ENCODE measurements at places on chromosomes 12 and 14.
A peak's percentile ranks its signal among the peaks of the same experiment; 100 is the strongest.

- peak within 1 kb of the TSS; percentile 95 for H3K4me3 ChIP-seq
- H3K27ac ChIP-seq, result peak within 1 kb of the TSS; percentile 99
- no peaks in the 10 kb centered on the region for H3K27me3 ChIP-seq
- H3K4me1 ChIP-seq, result peaks cover 26% of the 10 kb centered on the region
These were observed at the start of gene CREBL2 for GRCh38 chr12:12611512-12612306. Gene CREBL2, plus strand, starts transcription at chr12:12611876. Its CDS starts 297 bp downstream, at chr12:12612173.

DNA sequence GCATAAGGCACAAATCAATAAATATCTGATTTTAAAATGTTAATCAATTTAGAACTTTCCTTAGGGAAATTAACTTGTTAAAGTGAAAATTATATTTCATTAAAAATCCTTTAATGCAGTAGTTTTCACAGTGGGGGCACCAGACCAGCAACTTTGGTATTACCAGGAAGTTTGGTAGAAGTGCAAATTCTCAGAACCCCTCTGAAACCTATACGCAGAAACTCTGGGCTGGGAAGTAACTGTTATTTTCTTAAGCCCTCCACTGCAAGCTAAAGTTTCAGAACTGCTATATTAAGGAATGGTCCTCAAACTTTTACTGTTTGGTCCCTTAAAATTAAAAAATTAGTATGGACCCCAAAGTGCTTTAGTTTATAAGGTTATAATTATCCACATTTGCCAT, 35.7 kb downstream of the GNPTAB start:
- H3K27me3 ChIP-seq, result no peaks in the 10 kb centered on the region
- H3K36me3 ChIP-seq, result peaks cover 12% of the 10 kb centered on the region
- no peak for DNase-seq
- peaks cover 61% of the 10 kb centered on the region for H3K4me1 ChIP-seq
- H3K27ac ChIP-seq, result no peak overlapping the region

DNA sequence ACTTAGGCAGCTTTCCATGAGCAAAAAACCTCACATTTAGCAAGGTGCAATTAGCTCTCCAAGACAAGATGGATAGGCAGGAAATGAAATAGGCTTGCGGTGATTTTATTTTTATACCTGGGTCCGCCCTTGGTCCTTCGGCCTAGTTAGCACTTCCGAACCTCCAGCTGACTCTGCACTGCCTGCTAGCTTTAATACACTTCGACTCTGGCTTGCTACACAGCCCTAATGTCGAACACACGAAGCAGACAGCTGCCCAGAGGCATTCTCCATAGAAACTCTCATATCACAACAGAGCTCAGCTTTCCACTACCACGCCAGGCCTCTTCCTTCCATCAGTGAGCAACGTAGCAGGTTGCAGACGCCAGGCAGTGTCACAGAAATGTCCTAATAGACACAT, 688.0 kb downstream of the VRK1 start:
- no peaks in the 10 kb centered on the region for H3K27me3 ChIP-seq
- no peaks in the 10 kb centered on the region for H3K36me3 ChIP-seq
- peaks cover 20% of the 10 kb centered on the region for H3K4me1 ChIP-seq
- peak overlapping the region; percentile 33 for H3K27ac ChIP-seq

DNA sequence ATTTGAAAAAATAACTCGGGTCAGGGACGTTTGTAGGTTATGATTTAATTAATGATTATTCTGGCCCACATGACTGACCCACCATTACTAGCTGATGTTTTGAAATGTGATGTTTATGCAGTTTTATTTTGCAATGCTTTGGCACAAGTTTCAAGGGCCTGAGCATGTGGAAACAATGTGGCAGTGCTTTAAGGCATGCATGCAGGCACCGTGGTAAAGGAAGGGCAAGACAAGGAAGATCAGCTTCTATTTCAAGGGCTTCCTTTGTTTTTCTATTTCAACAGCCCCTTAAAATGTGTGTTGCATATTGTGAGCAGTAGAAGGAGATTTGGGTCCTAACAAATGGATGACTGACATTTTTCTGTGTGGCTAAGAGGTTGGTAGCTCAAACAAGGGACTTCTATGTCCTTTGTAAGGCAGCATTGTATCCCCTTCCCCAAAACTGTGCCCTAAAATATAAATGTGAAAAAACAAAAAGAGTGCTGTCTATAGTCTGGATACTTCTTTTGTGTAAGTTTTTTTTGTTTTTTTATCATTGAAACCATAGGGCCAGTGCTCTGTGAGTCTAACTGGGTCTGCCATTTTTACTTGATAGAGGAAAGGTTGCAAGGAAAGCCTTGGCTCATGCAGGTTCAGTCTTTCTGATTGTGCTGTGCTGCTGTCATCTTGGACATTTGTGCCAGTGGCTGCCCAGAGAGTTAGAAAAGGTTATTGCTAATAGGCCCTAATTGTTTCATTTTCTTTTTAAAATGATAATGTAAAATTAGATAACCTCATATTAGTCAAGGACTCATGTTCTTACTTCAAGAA, 103.5 kb downstream of the FGD4 start:
- H3K27me3 ChIP-seq, result peaks cover 10% of the 10 kb centered on the region
- H3K4me1 ChIP-seq, result no peaks in the 10 kb centered on the region
- H3K27ac ChIP-seq, result no peak overlapping the region

DNA sequence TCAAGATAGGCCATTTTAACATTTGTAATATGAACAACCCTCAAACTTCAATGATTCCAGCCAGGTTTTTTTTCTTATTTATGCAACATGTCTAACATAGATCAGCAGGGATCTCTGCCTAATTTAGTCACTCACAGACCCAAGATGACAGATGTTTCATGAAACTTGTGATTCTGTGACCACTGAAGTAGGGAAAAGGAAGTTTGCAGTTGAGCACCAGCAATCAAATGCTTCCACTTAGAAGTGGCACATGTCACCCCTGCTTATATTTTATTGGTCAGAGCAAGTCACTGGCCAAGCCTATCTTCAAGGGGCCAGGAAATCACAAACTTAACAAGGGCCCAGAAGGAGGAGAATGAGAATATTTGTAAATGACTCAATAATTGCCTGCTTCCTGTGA, 150.6 kb downstream of the BCAT1 start:
- H3K4me3 ChIP-seq, result no peak overlapping the region
- no peak overlapping the region for H3K27ac ChIP-seq
- no peak for DNase-seq
- H3K36me3 ChIP-seq, result no peaks in the 10 kb centered on the region

GRCh38 chr14:96582995-96583394, 80.8 kb downstream of the PAPOLA start:
- H3K27ac ChIP-seq, result no peak overlapping the region
- no peak for DNase-seq
- H3K4me3 ChIP-seq, result no peak overlapping the region
- H3K4me1 ChIP-seq, result peaks cover 11% of the 10 kb centered on the region

GRCh38 chr12:41552588-41552987, 364.5 kb downstream of the PDZRN4 start:
- peaks cover 3% of the 10 kb centered on the region for H3K36me3 ChIP-seq
- no peaks in the 10 kb centered on the region for H3K4me1 ChIP-seq
- H3K27ac ChIP-seq, result no peak overlapping the region
- no peak overlapping the region for H3K4me3 ChIP-seq
- no peak for DNase-seq
